ENCODE measurements at places on chromosomes 5 and 9.

- no peak for DNase-seq
These were observed 24.9 kb upstream of the ANXA6 start for GRCh38 chr5:151182524-151182900.

DNA sequence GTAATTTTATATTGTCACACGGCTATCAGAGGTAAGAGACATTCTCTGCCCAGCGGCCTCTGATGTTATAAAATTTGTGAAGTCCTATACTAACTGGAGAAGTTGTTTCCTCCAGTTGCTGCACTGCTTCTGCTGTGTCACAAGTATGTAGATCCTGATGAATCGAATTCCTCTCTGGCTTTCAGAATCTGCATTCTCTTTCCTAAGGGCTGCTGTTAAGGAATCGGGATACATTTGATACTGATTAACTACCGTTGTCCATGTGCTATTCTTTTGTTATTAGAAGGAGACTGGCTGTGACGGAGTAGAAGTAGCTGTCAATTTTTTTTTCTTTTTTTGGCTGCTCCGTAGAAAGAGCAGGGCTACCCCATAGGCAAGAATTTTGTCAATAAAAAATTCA, 81.7 kb upstream of the LRRC70 start:
- DNase-seq, result no peak

- no peak for DNase-seq
These were observed 45.0 kb upstream of the ASS1 start for GRCh38 chr9:130399768-130400167.

DNA sequence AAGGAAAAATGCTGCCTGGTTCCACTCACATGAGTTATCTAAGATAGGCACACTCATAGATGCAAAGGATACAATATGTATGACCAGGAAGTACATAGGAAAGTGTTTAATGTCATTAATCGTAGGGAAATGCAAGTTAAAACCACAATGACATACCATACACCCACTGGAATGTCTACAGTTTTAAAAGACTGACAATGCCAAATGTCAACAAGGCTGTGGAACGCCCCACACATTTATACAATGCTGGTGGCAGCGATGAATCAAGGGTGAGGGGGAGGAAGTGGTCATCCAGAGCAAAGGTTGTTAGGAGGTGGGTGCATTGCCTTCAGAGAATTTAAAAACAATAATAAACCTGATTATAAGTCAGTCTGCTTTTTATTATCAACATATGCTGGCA, 437.8 kb downstream of the ARHGEF28 start:
- no peak for DNase-seq

DNA sequence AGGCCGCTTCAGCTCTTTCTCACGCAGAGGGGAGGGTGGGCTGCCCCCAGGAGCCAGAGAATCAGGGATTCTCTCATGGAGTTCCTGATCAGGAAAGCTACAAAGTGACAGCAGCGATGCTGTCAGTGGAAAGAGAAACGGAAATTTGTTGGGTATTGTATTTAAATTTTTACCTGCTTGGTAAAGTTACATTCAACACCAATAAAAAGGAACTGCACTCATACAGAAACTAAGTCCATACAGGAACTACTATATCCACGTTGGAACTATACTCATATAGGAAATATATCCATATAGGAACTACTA, 325.5 kb upstream of the IRX4 start:
- no peak for DNase-seq

GRCh38 chr5:73176250-73176649, 3.3 kb downstream of the TMEM174 start:
- no peak for DNase-seq

DNA sequence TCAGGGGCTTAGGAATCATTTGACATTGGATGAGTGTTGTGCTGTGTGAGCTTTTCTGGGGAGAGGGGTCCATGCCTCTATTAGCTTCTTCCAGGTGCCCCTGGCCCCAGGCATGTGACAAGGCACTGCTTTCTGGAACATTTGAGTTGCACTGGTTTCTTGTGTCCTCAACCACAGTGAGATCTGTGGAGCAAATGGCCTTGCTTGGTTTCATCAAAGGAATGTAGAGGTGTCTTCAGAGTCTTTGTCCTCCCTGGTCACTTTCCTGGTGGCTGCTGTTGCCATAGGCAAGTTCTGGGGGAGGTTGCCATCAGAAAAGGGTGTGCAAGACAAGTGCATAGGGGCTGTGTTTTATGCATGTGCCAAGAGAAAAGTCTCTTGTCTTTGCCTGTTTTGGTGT, 157.5 kb downstream of the MACROH2A1 start:
- DNase-seq, result no peak

DNA sequence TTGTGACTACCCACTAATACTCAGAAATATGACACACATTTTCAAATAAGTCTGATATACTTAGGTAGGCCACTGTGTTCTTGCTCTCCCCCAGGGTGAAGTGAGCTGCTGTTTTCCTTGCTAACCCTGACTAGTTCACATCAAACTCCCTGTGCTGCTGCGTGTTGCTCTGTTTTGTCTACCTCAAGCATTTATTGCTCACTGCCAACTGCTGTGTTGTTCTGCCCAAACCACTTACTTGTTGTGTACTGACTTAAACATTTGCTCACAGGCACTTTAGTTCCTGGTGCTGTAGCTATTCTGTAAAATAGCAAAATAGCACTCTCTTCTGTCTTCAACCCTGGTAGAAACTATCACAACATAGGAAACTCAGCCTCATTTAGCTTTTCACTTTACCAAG, 255.7 kb downstream of the HCN1 start:
- no peak for DNase-seq

- no peak for DNase-seq
These were observed 6.4 kb downstream of the TMC1 start for GRCh38 chr9:72527801-72528195.

- DNase-seq, result no peak
These were observed 2.7 kb downstream of the ELOVL7 start for GRCh38 chr5:60841361-60841760.

GRCh38 chr9:133142684-133143622, 20.8 kb downstream of the GBGT1 start:
- DNase-seq, result no peak

DNA sequence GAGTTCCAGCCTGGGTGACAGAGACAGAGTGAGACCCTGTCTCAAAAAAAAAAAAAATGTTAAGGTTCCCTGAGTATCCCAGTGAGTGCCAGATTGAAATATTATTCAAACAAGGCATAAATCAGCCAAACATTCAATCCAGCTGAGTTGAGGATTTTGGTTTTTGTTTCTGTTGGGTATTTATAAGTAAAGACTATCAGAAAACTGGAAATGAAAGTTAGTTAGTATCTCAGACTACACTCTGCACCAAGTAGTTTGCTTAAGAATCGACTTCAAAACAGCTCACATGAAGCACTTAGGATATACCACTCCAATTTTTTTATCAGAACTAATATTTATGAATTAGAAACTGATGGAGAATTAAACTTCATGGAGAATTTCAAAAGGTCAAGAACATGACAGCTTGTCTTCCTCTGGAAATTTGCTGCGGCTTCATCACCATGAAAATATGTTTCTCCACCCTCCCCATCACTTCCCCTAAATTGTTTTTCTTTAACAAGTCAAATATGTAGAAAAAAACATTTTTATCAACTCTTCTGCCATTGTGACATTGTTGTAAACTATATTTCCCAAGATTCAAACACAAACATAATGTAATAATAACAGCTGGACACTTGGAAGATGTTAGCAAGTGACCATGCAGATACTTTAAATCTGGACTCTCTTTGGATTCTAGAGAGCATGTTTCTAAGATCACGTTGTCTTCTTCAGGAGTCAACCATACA, 110.0 kb upstream of the PTGER4 start:
- DNase-seq, result no peak

DNA sequence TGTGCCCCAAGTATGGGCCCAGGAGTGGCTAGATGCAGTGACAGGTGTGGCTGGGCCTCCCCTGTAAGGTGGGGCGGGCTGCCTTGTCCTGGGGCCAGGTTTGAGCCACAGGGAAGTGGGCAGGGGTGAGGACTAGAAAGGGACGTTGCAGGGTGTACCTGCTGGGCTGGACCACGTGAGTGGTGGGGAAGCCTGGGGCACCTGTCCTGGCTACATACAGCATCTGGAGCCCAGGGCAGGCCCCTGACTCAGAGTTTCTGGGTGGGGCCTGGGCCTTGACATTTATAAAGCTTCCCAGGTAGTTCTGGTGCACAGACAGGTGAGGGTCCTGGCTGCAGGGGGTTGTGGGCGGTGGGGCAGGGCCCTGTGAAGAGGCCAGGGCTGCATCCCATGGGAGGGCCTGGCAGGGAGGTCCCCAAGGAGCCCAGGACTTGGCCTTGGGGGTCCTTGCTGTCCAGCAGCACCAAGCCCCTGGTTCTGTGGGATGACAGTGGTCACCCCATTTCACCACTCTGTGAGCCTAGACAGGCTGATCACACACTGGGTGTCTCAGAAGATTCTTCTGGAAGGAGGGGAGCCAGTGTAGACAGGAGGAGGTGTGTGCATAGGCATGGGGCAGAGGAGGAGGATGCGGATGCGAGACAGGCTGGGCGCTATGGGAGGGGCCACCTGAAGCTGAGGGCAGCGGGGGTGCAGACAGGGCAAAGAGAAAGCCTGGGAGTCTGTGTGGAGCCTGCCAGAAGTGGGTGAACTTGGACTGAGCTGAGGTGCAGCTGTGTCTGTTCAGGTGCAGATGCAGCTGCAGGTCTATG, 94.0 kb downstream of the PHF2 start:
- no peak for DNase-seq

GRCh38 chr5:38591523-38591849, 35.0 kb upstream of the LIFR start:
- no peak for DNase-seq

- no peak for DNase-seq
These were observed 24.0 kb upstream of the TNIP1 start for GRCh38 chr5:151104795-151105194.

DNA sequence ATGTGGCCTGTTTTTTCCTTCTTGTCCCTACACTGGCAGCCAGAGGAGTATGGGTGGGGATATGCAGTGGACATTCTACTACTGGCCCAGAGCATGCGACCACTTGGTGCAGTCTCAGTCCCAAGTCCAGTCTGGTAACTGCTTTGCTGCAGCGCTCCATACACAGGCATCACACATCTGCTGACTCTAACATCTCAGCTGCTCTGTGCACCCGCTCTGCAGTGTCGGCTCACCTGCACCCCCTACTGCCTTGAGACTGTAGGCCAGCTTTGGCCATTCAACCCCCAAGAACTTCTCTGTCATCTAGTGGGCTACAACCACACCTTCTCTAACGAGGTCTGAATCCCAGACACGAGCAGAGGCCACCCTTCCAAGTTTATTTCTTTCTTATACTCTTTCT, 46.4 kb upstream of the SLCO6A1 start:
- no peak for DNase-seq

DNA sequence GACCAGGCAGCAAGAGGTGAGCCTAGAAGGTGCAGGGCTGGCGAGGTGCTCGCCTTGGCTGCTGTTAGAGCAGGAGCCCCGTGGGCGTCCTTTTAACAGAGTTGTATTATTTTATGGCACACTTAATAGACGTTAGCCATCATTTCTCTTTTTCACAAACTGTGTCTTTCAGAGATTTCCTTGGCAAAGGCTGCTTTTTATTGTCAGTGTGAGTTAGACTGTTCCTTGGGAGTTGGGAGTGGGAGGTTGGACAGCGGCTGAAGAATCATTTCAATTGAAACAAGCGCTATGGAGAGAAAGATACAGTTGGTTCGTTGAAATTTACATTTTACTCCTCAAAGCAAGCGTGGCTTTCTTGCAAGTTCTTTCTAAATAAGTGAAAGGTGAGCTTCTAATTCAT, 133.2 kb downstream of the TRIO start:
- DNase-seq, result no peak

DNA sequence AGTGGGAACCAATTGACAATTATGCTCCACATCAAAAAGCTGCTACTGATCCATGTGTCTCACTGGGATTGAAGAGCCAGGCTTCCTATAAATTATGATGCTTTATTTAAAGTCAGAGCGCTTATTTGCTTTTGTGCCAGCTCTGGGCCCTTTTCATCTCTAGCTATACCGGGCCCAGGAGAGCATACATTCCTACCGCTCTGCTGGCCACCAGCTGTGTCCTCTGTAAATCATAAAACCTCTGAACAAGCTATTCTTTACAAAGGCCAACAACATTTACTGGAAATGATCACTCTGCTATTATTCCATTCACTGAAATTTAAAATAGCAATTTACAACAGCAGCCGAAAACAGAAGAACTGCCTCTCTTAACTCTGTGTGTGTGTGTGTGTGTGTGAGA, 86.6 kb downstream of the ZNF608 start:
- no peak for DNase-seq

DNA sequence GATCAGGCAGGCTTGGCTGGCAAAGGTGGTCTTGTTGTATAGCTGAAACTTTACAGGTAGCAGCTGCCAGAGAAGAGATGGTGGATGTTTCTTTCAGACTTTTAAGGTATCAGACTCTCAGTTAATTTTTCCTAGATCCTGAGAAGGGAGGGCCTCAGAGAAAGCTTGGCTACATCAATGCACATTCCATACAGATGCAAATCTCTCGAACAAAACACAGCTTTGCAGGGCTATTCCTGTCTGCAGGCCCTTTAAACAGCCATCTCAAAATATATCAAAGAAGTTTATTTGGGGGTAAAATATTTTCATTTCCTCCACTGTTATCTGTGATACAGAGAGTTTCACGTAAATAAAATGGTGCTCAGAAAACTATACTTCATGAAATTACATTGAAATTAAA, 1584.4 kb downstream of the EFNA5 start:
- no peak for DNase-seq

DNA sequence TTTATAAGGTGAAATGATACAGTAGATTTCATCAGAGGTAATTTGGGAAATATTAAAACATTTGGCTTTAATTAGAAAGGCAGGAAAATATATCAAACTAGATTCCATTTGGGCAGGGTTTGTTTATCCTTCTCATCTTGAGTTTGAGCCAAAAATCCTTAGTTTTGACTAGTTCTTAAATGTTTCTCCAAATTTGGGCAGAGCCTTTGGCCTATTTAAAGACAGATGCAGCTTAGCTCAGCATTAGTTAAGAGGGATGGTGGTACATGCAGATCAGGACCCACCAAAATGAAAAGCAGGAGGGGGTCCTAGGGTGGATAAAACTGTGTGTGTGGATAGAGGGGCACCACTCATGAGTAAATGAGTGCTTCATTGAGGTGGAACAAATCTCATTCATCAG, 20.3 kb upstream of the ARRDC3 start:
- DNase-seq, result no peak

- no peak for DNase-seq
These were observed 173.2 kb downstream of the GNA14 start for GRCh38 chr9:77474936-77475335.

DNA sequence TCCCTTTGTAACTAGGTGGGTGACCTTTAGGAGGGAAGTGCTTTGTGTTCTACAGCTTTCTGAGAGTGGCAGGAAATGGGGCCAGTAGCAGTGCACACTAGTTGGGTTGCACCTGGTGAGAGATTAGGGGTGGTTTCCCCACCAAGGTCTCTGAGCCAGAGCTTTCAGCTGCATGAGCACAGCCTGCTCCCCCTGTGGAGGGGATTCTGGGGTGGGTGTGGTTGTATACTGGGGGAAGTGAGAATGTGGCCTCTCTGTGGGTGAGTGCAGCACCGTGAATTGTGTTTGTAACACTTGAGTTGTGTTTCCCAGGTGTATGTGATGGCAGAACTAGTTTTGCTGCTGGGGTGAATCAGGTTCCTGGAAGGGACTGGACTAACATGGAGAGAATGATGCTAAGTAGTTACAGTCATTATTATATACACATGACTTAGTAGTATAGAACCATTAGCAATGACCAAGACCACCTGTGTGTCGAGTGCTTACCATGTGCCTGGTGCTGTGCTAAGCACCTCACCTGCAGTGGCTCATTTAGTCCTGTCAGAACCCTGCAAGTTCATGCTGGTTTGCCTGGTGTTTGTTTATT, 11.8 kb upstream of the CXXC5 start:
- DNase-seq, result no peak

Measured in esophagus squamous epithelium (tissue), 5 donors.